Neural crest cell (in vitro differentiated cells): ENCODE measurements at places on chromosomes 4 and X.

DNA sequence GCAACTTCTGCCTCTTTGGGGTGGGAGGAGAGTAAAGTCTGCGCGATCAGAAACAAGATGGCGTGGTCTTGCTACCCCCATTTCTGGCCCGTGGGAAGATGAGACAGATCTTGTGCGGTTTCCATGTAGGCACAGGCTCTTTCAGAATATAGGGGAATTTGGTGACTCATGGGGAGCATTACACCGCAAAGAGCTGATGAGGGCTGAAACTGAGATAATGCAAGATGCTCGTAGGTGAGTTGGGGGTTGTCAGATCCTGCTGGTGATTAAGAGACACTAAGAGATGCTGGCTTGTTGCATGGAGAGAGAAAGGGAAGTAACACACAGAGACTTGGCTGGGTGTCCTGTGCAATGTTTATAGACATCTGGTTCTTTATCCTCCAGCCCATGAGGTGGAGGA, 1.5 kb downstream of the EVC start:
- DNase-seq, result no peak

GRCh38 chr4:138341739-138342415, 99.7 kb upstream of the SLC7A11 start:
- DNase-seq, result no peak

DNA sequence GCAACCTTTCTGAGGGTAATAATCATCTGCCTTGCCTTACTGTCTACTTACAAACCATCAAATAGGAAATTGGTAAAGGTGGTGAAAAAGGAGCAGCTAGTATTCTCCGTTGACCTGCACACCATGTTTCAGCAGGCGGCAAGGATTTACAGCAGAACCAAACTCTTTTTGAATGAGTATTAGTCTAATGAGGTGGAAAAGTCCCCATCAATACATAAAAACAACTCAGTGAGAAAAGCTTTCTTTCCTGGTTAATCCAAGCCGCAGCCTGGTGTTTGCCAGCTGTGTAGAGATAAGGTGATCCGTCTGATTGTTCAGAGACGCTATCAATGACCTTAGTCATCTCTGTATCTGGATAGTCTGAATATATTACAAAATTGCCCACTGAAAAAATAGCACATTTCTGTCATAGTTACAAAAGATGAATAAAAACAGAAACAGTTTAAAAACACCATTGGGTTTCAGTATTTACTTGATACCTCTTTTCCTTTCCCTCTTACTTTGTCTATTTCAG, 110.4 kb upstream of the TBC1D9 start:
- DNase-seq, result no peak

GRCh38 chr4:74021601-74022000, 16.9 kb downstream of the CXCL3 start:
- DNase-seq, result no peak

GRCh38 chr4:39732728-39733127, 34.8 kb downstream of the UBE2K start:
- no peak for DNase-seq

DNA sequence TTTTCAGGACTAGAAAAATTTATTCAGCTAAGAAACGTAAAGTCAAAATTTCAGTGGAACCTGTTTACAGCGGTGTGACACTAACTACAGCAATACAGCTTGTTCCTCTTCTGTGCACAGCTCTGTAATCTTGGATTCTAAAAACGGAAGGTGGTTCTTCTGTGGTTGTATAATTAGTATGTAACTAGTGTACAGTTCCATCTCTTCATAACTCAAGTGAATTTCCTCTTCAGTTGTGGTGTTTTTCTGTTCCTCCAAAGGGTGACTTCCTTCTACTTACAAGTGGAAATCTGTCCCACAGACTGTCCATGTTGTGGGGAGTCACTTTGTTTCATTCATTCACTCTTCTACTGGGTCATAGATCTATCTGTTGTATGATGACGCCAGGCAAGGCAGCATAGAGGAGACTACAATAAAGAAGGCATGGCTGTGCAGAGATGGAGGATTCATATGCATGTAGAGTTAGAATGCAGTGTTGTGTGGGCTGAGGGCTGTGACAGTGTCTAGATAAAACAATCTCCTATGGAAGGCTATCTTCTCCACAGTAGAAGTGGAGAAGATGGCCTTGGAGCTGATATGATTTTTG, 5.4 kb downstream of the DAPP1 start:
- DNase-seq, result no peak

GRCh38 chr4:116520886-116521285, 564.5 kb downstream of the TRAM1L1 start:
- DNase-seq, result no peak
